Stimulated activated CD8-positive, alpha-beta memory T cell treated with anti-CD3 and anti-CD28 coated beads, Interleukin-7, amount 100 ng/mL, for 48 hours (primary cell): ENCODE measurements at places on chromosomes 3 and 15.
A peak's percentile ranks its signal among the peaks of the same experiment; 100 is the strongest.

GRCh38 chr15:40363611-40364010 is 5.6 kb downstream of the DISP2 start:
- DNase-seq = no peak

DNA sequence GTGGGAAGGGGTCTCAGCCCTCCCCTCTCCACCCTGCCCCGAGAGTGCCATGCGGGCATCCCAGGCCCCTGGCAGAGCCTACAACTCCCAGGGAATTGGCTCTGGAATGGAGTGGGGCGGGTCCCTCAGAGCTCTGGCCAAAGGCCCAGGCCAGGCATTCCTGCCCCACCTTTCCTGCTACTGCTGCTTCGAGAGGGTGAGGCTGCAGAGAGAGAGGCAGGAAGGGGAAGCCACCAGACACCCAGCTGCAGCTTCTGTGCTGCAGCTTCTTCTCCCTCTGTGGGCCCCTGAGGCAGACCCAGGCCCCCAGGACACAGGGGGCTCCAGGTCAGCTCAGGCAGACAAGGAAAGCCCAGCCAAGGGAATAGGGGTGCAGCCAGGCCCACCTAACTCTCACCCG is 2.7 kb downstream of the ALS2CL start:
- DNase-seq = no peak

DNA sequence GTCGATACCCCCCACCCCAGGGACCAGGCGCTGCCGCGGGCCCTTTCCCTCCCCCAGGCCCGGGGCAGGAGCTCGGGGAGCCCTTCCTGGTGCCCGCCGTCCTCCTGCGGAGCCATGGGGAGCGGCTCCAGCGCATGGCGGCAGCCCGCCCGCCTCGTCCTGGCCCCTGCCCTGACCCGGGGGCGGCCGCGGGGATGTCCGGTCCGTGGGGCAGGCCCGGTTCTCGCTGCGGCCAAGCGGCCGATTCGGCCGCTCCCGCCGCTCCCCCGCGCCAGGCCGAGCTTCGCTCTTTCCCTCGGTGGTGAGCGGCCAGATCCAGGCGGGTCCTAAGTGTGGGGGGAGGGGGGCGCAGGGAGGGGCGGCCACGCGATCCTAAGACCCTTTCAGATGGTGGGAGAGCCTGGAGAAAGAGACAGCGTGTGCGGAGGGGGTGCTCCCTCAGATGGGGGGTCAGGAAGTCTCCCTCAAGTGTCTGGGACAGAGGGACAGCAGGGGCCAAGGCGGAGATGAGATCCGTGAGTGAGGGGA is 1.3 kb downstream of the NEIL1 start:
- DNase-seq = no peak

DNA sequence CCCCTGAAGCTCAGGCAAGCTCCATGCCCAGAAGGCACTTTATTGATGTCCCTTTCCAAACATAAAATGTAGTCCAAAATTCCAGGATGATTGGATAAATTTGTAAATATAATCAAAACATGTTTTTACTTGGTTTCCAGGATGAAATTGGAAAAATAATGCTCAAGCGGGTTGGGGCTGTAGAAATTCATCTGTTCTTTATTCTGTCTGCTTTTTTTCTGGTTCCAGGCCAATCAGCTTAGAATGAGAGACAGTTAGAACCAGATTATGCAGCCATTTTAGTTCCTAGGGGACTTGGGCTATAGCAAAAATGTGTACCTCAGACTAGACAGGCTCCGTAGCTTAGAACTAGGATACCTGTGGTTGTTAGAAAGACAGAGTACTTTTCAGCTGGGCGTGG is 450.8 kb downstream of the MCTP2 start:
- no peak for DNase-seq

- DNase-seq = no peak
These were observed 215.6 kb upstream of the RBMS3 start for GRCh38 chr3:29065211-29065785.

DNA sequence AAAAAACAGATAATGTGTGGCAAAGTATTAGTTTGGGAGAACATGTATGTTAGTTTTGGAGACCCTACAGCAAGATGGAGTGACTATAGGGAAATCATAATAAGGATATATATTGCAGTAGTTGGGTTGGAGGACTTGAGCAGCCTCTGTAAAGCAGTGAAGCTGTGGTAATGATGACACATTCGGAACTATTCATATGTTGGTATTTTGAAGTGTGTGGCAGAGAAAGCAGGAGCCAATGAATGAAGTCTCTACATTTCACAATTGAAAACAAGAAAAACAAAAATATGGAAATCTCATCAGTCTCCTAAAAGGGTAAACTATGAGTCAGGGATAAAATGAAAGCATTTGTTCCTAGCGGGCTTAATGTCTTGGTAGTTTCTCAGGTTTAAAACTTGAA is 645.9 kb downstream of the OTOL1 start:
- no peak for DNase-seq

- DNase-seq = no peak
These were observed 913 bp downstream of the FAM174B start for GRCh38 chr15:92654662-92655061.

GRCh38 chr15:75023872-75024636 is 664 bp downstream of the PPCDC start:
- DNase-seq = no peak

- DNase-seq = no peak
These were observed 107.4 kb downstream of the UBE3A start for GRCh38 chr15:25331404-25331803.

DNA sequence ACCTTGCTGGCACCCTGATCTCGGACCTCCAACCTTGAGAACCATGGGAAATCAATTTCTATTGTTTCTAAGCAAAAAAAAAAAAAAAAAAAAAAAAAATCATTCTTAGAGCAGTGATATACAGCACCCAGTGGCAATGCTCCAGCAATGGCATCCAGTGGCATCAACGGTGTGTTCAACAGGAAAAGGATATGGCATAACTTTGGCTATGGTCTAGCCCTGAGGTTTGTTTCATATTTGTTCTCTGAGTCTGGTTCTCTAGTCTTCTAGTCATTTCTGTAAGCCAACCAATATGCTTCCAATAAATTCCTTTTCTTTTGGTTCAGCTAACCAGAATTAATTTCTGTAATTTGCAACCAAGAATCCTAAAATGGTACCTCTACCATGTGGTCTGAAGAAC is 19.2 kb downstream of the DENND4A start:
- DNase-seq = no peak

DNA sequence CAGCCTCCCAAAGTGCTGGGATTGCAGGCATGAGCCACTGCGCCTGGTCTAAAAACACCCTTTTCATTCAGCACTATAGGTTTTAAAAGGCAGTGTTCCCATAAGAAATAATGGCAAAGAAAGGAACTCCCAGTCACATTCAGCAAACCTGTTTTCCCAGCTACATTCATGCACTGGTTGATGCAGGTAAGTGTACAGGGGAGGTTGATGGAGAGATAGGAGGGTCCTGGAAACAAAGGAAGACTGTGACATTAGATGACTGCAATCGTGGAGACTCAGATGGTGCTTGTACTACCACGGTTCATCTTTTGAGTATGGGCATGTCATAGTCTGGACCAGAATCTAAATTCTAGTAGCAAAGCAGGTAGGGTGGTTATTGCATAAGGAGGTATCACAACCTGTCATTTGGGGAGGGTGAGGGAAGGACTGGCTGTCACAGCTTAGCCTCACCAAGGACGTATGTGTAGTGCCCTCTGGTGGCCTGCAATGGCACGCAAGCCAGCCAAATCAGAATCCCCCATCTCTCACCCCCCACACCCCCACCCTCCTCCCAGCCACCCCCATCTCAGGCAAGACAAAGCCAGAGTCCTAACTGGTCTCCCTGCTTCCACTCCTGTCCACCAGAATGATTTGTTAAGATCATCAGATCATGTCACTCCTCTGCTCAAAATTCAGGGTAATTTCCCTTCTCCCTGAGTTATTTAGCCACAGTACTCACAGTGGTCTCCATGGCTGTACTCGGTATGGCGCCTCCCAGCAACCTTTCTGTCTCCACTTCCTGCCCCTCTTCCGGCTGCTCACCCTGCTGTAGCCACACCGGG is 28.8 kb upstream of the UBL7 start:
- DNase-seq = peak; percentile 47

DNA sequence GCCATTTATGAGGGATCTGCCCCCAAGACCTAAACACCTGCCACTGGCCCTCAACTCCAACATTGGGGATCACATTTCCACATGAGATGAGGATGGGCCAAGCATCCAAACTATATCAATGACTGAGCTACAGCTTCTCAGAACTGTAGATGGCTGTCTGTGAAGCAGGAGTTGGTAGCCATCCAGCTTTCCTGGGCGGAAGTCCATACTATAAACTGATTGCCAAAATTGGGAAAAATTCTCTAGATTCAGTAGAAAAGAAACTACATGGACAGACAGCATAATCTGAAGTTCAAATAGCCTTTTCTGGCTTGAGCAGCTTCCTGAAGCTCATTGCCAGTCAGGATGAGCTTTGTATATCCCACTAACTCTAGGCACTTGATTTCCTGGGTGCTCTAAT is 214.7 kb upstream of the ZBTB20 start:
- no peak for DNase-seq

GRCh38 chr15:37165395-37165794 is 65.0 kb upstream of the MEIS2 start:
- DNase-seq = no peak

- DNase-seq = no peak
These were observed 10.1 kb upstream of the MOBP start for GRCh38 chr3:39457361-39457760.
